ENCODE measurements at places on chromosomes 12 and 14.

DNA sequence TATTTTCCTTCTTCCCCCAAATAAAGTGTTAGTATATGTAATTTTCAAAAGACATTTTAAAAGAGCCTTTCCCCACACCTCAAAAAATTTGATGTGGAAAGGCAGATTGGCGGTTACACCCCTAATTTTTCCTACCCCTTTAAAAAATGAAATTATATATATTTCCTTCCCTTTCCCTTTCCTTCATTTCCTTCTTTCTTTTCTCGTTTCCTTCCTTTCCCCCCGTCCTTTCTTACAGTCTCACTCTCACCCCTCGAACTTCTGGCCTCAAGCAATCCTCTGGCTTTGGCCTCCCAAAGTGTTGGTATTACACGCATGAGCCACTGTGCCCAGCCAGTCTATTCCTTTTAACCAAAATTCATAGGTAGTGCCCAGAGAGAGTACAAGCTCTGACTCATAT lies 4.2 kb upstream of the UNC119B start:
- DNase-seq: no peak

GRCh38 chr12:70149013-70149412 lies 94.2 kb upstream of the CNOT2 start:
- DNase-seq: no peak

DNA sequence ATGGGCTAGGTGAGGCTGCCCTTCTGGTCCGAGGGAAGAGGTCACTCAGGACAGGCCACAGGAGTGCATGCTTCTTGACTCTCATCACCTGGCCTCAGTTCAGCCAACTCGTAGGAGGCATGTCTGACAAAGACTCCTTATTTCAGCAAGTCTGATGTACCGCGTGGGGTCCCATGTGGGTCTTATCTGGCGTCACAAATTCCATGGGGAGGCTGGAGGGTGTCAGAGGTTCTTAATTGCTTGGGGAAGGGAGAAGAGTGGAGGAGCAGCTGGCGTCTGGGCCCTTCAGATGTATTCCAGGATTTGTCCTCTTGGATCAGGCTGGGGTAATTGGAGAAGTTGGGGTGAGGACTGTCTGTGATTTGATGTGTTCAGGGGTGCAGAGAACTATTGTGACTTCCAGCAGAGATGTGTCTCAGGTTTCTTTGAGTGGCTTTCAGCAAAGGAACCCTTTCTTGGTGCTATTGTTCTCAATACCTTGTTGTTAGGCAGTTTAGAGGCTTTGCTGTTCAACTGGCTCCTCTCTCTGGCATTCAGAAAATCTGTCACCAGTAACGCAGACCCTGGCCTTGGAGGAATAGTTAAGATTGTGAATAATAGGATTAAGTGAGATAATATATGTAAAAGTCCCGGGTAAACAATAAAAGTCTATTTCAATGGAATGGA lies 60.1 kb downstream of the SUSD6 start:
- DNase-seq: no peak

GRCh38 chr14:39233680-39234326 lies at the start of gene MIA2:
TSS of gene MIA2 (plus strand) at chr14:39233915. CDS start at chr14:39234115, 200 bp downstream.
- DNase-seq: peak; percentile 63

- no peak for DNase-seq
These were observed 51.3 kb upstream of the RERGL start for GRCh38 chr12:18141048-18141982.

- no peak for DNase-seq
These were observed 5.3 kb downstream of the SSTR1 start for GRCh38 chr14:38213001-38213400.

Measured in SW480 (cell line).